ENCODE measurements at places on chromosomes 5 and 9. TPM values are rescaled to one million over a fixed set of nuclear protein-coding genes. Genes with fewer than 3 reads are reported as not detected.

Gene LCN15
- polyA plus RNA-seq = 32.6 TPM

Gene ARL10
- polyA plus RNA-seq = 2.6 TPM

Gene JAK2
- polyA plus RNA-seq = 0.59 TPM

Gene TSSK1B
- polyA plus RNA-seq = not detected

Gene CMYA5
- 0.42 TPM for polyA plus RNA-seq

Gene ASTN2
- polyA plus RNA-seq = 41.2 TPM

Gene TNC
- 25.7 TPM for polyA plus RNA-seq

Gene CDKN2B-AS1
- polyA plus RNA-seq = 6.9 TPM

Gene LCN9
- not detected for polyA plus RNA-seq

Gene SLC6A19
- not detected for polyA plus RNA-seq

Gene FGFR4
- 0.36 TPM for polyA plus RNA-seq

Gene RFX3
- 8.2 TPM for polyA plus RNA-seq

Gene GRM6
- not detected for polyA plus RNA-seq

Gene KCNN2
- 5.1 TPM for polyA plus RNA-seq

Gene TERT
- 0.36 TPM for polyA plus RNA-seq

Gene ANKRA2
- 6.5 TPM for polyA plus RNA-seq

Gene ARHGEF28
- polyA plus RNA-seq = 5.4 TPM

Gene KIF12
- polyA plus RNA-seq = not detected

Gene N4BP3
- 8.8 TPM for polyA plus RNA-seq

Gene PCDHA9
- not detected for polyA plus RNA-seq

Gene GGTA1
- polyA plus RNA-seq = 6.2 TPM

Gene SLC22A4
- polyA plus RNA-seq = 0.76 TPM

Gene FRRS1L
- polyA plus RNA-seq = 7.0 TPM

Gene GABRA1
- polyA plus RNA-seq = 9.2 TPM

Gene GZMA
- 0.66 TPM for polyA plus RNA-seq

Gene MYMK
- polyA plus RNA-seq = 0.80 TPM

Gene TAF11L4
- polyA plus RNA-seq = not detected

Gene ITGA2
- 1.0 TPM for polyA plus RNA-seq

Gene PRRX2
- polyA plus RNA-seq = 0.51 TPM

Gene IFNA13
- polyA plus RNA-seq = not detected

Gene TAL2
- polyA plus RNA-seq = 2.8 TPM

Gene PCDHA12
- 0.66 TPM for polyA plus RNA-seq

Gene SLC45A2
- polyA plus RNA-seq = 0.15 TPM

Gene C9
- not detected for polyA plus RNA-seq

Gene CATSPER3
- polyA plus RNA-seq = 0.41 TPM

Gene RAB3C
- polyA plus RNA-seq = 17.1 TPM

Gene CDK9
- polyA plus RNA-seq = 68.6 TPM

Gene C5orf58
- polyA plus RNA-seq = not detected

Gene DNAJC21
- 16.2 TPM for polyA plus RNA-seq

Gene CARD9
- 0.58 TPM for polyA plus RNA-seq

Gene OR1Q1
- polyA plus RNA-seq = not detected

Gene ORM2
- 0.49 TPM for polyA plus RNA-seq

Gene DPYSL3
- 389 TPM for polyA plus RNA-seq

Gene PGM5
- 2.4 TPM for polyA plus RNA-seq

Gene TGFBI
- 10.4 TPM for polyA plus RNA-seq

Gene SEMA4D
- polyA plus RNA-seq = 91.5 TPM

Gene GFPT2
- polyA plus RNA-seq = 3.2 TPM

Gene CDH9
- polyA plus RNA-seq = 0.37 TPM

Gene PCA3
- polyA plus RNA-seq = not detected

Gene ACOT12
- polyA plus RNA-seq = not detected

Gene LIX1
- polyA plus RNA-seq = 3.0 TPM

Gene ANKHD1
- polyA plus RNA-seq = 55.1 TPM

Gene IL7R
- 0.34 TPM for polyA plus RNA-seq

Gene TMOD1
- 29.7 TPM for polyA plus RNA-seq

Gene IL13
- polyA plus RNA-seq = not detected

Gene DTWD2
- polyA plus RNA-seq = 1.8 TPM

Gene IFNK
- polyA plus RNA-seq = not detected

Data from brain (organoid and tissue), 16 donors.